ENCODE measurements at places on chromosomes 4 and X.

DNA sequence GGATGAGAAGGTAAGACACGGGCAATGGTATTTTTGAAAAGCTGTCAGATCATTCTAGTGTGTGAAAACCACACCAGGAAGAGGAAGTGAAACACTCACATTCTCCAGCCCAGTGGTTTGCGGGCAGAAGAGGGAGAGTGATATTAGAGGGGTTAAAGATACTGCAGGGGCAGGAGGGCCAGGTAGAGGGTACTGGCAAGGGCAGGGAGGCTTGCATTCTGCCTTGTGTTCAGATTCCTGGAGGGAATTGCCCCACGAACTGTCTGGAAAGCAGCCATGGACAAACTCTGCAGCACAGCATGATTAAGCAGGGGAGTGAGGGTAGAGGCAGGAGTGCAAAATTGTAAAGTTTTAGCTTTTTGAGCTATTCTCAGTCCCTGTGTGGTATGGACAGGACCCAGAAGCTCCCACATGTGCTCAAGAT, 30.9 kb downstream of the NIPAL1 start:
- DNase-seq = peak; percentile 65
- H3K27ac ChIP-seq = peak overlapping the region; percentile 65
- H3K36me3 ChIP-seq = no peaks in the 10 kb centered on the region
- peaks cover 63% of the 10 kb centered on the region for H3K4me1 ChIP-seq

DNA sequence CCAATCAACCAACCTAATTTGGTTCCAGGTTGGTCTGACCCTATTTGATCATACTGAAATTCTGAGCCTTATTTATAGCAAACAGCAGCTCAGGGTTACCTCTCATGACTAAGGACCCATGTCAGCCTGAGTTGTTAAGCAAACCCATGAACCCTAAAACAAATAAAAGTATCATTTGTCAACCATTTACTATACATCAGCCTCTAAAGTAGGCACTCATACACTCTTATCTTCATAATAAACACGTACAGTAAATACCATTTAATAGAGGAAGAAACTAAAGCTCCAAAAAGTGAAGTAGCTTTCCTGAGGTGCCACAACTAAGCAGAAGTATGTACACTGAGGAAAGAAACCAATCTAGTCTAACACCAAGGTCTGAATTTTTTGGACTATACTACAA, 25.2 kb downstream of the MANBA start:
- DNase-seq = no peak
- H3K4me1 ChIP-seq = peaks cover 60% of the 10 kb centered on the region
- H3K36me3 ChIP-seq = peaks cover 60% of the 10 kb centered on the region
- no peak overlapping the region for H3K27ac ChIP-seq
- H3K4me3 ChIP-seq = no peak overlapping the region

GRCh38 chrX:100376576-100376975, 33.5 kb downstream of the PCDH19 start:
- H3K36me3 ChIP-seq = no peaks in the 10 kb centered on the region
- DNase-seq = no peak
- H3K27ac ChIP-seq = no peak overlapping the region

DNA sequence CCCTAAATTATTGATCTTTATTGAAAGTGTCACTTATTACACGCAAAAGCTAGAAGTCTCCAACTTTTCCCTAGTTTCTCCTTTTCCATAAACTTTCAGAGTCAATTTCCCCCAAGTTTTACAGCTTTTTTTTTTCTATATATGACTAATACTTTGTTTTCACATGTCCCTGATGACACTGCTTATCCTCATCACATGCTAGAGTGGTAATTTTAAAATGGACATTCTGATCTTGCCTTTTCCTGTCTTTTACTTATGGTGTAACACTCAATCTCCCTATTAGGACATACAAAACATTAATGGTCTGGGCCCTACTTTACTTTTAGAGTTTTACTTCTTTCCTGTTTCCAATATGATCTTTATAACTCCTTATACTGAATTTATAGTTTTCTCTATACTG, 112.6 kb downstream of the ANK2 start:
- no peaks in the 10 kb centered on the region for H3K27me3 ChIP-seq
- DNase-seq = no peak
- H3K36me3 ChIP-seq = no peaks in the 10 kb centered on the region
- no peak overlapping the region for H3K27ac ChIP-seq

DNA sequence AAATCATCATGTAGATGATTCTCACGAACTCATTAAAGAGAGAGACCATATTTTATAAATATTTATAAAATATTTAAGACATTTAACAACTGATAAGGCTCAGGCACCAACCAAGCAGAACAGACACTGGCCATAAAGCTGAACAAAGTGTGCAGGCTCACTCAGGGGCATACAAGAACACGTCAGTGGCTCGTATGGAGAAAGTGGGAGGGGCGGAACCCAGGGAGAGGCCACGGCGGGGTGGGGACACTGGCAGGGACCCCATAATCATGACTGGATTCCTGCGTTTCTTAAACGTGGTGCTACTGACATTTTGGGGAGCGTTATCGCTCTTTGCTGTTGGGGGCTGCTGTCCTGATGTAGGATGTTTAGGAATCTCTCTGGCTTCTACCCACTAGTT, 31.3 kb upstream of the FAT1 start:
- no peak overlapping the region for H3K27ac ChIP-seq
- no peak overlapping the region for H3K4me3 ChIP-seq
- no peaks in the 10 kb centered on the region for H3K27me3 ChIP-seq

DNA sequence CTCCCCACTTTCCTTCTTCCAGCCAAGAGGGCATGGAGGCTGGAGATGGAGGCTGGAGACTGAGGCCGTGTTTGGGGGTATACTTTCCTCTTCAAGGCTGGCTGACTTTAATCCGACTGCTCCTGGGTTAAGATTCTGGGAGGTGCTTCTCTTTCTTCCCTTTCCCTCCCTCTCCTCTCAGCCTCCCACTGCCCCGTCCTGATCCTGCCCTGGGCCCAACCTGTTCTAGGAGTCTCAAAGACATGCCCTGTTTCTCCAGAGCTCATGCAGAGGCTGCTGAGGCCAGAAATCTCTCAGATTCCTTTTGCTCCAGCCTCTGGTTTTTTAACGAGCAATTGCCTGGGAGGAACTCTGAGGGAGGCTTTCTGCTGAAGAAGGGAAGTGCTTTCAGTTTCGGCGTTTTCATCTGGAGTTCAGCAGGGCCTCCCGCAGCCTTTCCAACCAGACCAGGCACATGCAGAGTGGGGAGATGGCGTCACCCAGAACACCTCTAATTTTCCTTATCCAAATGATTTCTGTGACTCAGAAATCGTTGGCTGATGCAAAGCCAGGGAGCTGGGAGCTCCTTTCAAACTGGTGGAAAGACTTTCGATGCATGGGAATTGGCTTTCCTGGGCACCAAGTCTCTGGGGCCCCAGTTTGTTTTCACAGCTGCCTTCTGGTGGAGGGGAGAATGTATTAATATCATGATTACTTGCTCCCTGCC, 34.5 kb upstream of the FAM9C start:
- no peak for DNase-seq
- H3K4me1 ChIP-seq = peaks cover 94% of the 10 kb centered on the region
- peak overlapping the region; percentile 89 for H3K27ac ChIP-seq

GRCh38 chrX:50865311-50865710, 45.2 kb upstream of the BMP15 start:
- H3K4me1 ChIP-seq = no peaks in the 10 kb centered on the region
- no peak for DNase-seq

DNA sequence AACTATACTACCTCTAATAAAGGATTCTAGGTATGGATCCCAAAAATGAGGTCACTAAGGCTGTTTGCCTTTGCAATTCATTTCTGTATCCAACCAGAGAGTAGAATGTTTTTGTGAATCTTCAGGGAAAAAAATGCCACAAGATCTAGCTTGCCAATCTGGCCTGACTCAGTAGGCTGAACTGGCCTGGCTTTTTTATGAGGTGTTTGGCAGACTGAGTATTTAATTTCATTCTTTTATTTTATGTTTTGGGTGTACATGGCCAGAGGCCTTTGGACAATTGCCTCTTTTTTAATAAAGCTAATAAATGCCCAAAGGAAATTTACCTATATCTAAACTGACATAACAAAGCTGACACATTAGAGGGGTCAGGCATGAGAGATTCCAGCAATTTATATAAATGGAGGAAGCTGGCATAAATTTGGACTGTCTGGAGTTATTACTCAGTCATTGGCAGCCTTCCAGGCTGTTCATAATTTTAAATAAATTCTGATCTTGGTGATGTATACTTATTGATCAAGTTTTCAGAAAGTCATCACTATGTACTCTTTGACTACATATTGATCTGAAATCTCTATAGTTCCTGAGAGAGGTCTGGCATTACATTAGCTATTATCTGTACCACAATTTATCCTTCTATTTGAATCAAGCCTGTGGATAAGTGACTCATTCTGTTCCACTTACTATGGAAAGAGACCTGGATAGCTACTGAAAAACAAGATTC, 376.4 kb upstream of the NOCT start:
- no peak overlapping the region for H3K4me3 ChIP-seq
- H3K36me3 ChIP-seq = no peaks in the 10 kb centered on the region
- DNase-seq = no peak
- peaks cover 4% of the 10 kb centered on the region for H3K27me3 ChIP-seq
- H3K4me1 ChIP-seq = no peaks in the 10 kb centered on the region

DNA sequence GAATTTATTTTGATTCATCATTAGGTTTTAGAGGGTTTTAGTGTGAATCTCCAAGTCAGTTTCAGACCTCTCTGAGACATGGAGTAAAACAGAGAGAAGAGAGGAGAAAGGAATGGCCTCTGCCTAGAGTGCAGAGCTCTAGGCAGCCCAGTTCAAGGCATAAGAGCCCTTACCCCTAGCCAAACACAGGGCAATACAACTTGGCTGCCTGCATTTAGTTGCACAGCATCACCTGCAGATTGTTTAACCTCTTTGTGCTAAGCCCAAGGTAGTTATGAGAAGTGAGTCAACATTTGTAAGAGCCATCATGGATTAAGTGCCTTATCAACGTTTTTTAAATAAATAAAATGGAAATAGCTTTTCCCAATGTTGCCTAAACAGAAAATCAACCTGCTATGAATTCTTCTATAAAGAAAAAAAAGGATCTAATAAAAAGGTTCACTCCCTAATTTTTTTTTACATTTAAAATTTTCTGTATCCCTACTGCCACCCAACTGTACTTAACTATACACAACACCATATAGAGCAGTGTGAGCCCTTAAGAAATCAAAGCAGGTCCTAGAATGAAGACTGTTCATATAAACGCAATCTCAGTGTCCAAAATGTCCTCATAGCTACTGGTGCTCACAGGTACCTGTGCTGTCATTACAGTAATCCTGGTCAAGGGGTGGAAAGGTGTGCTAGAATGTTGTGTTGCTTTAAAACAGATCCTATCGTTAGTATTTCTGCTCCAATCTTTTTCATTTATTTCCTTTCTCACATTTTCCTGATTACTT, 36.0 kb downstream of the PF4 start:
- no peak for DNase-seq
- peaks cover 24% of the 10 kb centered on the region for H3K27me3 ChIP-seq
- no peak overlapping the region for H3K27ac ChIP-seq
- H3K4me3 ChIP-seq = no peak overlapping the region
- H3K4me1 ChIP-seq = no peaks in the 10 kb centered on the region
- H3K36me3 ChIP-seq = no peaks in the 10 kb centered on the region

DNA sequence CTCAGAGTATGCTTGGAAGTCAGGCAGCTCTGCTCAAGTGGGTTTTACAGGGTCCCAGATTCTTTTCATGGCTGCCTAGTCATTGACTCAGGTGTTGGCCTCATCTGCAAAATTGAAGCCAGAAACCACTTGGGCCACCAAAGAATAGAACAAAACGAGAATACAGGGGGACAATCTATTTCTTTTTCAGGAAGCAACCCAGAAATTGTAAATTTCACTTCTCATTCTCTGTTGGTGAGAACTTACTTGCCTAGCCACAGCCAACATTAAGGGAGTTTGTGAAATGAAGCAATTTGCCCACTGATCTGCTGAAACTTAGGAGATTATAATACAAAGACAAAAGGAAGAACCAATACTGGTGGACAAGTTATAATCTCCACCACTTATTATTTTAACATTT, 8.6 kb upstream of the TKTL2 start:
- H3K36me3 ChIP-seq = no peaks in the 10 kb centered on the region
- H3K4me3 ChIP-seq = peak overlapping the region; percentile 44
- no peaks in the 10 kb centered on the region for H3K4me1 ChIP-seq

- no peak overlapping the region for H3K4me3 ChIP-seq
- no peaks in the 10 kb centered on the region for H3K4me1 ChIP-seq
- no peak overlapping the region for H3K27ac ChIP-seq
- no peak for DNase-seq
- no peaks in the 10 kb centered on the region for H3K36me3 ChIP-seq
Observed at GRCh38 chr4:172953896-172954568, 214.6 kb upstream of the GALNT7 start.

DNA sequence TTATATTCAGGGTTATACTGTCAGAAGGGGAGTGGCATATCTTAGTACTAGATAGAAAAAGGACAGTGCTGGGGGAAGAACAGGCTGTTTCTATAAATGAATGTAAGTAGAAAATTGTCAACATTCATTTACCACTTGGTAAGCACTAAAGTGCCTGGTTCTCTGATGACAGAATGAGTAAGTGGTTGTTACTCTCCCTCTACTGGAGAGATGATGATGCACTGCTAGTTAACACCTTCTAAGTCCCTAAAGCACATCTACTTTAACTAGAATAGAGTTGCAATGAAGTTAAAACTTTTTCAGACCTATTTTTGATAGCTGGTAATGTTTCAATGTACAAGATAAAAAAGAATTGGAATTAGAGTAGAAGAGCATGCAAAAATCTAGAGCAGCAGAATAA, 214.5 kb downstream of the KLHL4 start:
- DNase-seq = no peak
- no peaks in the 10 kb centered on the region for H3K36me3 ChIP-seq
- no peak overlapping the region for H3K4me3 ChIP-seq
- no peaks in the 10 kb centered on the region for H3K27me3 ChIP-seq
- H3K27ac ChIP-seq = no peak overlapping the region

GRCh38 chrX:68848189-68848940, 19.5 kb downstream of the EFNB1 start:
- H3K27ac ChIP-seq = no peak overlapping the region
- H3K36me3 ChIP-seq = no peaks in the 10 kb centered on the region
- H3K27me3 ChIP-seq = no peaks in the 10 kb centered on the region
- H3K4me3 ChIP-seq = no peak overlapping the region
- no peaks in the 10 kb centered on the region for H3K4me1 ChIP-seq
- no peak for DNase-seq

GRCh38 chrX:123454712-123455431, 270.8 kb downstream of the GRIA3 start:
- no peaks in the 10 kb centered on the region for H3K36me3 ChIP-seq
- no peaks in the 10 kb centered on the region for H3K4me1 ChIP-seq
- no peak for DNase-seq
- no peak overlapping the region for H3K27ac ChIP-seq
- no peaks in the 10 kb centered on the region for H3K27me3 ChIP-seq
